ENCODE measurements at places on chromosomes 11 and 22.

DNA sequence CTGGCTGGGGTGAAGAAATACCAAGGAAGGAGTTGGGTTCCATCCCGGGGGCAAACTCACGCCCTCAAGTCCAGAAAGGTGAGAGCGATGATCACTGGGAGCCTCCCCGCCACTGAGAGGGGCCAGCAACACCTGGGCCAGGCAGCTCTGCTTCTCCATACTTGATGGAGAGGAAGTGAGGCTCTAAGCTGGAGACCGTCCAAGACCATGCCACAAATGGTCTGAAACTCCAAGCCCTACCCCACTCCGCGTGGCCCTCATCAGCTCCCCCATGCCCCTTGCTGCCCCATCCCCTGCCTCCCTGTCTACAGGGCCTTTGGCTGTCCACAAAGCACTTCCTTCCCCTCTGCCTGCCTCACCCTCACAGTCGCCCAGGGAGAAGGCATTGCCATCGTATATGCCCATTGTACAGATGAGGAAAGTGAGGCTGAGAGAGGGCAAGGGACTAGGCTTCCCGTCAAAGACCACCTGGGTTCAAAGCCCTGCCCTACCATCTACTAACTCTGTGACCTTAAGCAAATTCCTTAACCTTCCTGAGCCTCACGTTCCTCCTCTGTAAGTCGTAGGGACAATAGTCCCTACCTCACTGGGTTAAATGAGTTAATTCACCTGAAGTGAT lies 4.4 kb upstream of the PDGFB start:
- no peak for DNase-seq

- no peak for DNase-seq
These were observed 86.0 kb downstream of the C11orf87 start for GRCh38 chr11:109507836-109508561.

DNA sequence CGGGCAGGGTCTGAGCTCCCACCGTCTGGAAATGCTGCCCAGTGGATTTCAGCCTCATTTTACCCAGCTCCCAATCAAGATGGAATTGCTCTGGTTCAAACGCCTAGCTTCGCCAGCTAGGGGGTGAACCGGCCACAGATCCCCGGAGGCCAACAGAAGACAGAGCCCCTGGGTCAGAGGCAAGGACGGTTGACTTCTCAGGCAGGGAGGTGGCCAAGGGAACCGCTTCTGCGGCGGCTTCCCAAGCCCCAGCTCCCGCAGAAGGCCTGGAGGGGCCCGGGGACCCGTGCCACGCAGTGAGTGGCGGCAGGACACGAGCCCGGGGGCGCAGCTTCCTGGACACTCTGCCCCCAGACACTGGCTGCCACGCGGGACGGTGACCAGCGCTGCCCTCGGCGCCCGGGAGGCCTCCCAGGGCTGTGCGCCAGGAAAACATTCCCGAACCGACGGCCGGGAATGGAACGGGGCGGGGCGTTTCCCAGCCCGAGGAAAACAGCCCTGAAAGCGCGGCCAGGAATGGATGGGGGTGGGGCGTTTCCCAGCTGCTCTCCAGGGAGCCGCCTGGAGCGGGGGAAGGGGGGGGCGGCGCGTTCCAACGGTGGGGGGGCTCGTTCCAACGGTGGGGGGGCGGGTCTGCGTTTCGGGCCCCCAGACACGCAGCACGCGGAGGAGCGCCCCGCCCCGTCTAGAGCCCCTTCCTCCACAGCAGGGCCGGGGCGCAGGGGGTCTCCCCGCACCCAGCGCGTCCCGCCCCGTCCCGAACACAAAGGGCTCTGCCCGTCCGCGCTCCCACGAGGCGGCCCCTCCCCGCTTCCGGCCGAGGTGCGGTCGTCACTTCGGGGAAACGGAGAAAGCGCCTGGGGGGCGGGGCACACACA lies 13.5 kb upstream of the B4GALNT4 start:
- DNase-seq = peak; percentile 92

GRCh38 chr22:37661160-37661924 lies 2.8 kb downstream of the PDXP start:
- DNase-seq = no peak

- DNase-seq = no peak
These were observed 33.3 kb downstream of the ME3 start for GRCh38 chr11:86639137-86639536.

- DNase-seq = no peak
These were observed 999 bp downstream of the FGF3 start for GRCh38 chr11:69818231-69818602.

- DNase-seq = no peak
These were observed 33.4 kb downstream of the IGLL5 start for GRCh38 chr22:22920910-22921550.

DNA sequence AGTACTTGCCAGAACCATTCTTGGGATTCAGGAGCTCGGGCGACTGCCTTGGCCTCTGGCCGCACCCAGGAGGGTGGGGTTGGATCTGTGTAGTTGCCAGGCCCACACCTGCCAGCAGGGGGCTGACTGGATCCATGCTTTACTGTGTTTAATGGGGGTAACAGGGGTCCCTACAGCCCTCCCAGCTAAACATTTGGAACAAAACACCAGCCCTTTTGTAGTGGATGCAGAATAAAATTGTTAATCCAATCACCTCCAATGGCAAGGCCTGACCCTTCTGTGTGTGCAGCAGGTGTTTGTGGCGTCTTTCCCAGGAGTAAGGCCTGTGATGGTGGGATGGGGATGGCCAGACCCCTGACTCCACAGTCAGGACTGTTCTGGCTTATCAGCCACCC lies 22.5 kb downstream of the SUN2 start:
- DNase-seq = no peak

- DNase-seq = no peak
These were observed 1.3 kb downstream of the C22orf31 start for GRCh38 chr22:29060251-29060869.

GRCh38 chr11:85752201-85752889 lies 58.6 kb downstream of the SYTL2 start:
- DNase-seq = no peak

- no peak for DNase-seq
These were observed 293.2 kb downstream of the ETS1 start for GRCh38 chr11:128294001-128294670.

GRCh38 chr11:6233984-6234386 lies 451 bp downstream of the FHIP1B start:
- no peak for DNase-seq

- DNase-seq = no peak
These were observed 52.4 kb downstream of the CACNA1I start for GRCh38 chr22:39622881-39623367.

- DNase-seq = no peak
These were observed 19.5 kb downstream of the TXN2 start for GRCh38 chr22:36461665-36462649.

- DNase-seq = no peak
These were observed 33.8 kb upstream of the MUC5AC start for GRCh38 chr11:1123970-1124369.

DNA sequence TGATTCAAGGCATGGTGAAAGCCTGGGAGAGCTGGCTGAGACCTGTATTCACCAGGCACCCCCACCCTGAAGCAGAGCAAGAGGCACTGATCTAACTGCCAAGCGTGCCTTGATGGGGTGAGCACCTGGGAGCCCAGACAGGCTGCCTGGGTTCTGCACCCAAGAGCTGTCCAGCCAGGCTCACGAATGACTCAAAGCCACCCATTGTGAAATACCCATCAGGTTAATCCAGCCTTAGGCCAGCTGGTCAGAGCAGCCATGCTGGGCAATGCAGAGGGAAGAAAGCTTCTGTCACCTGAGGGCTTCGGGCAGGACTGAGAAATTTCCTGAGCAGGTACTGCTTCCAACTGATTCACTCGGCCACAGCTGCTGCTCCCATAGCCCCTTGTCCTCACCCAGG lies 22.1 kb downstream of the THOC5 start:
- DNase-seq = no peak

GRCh38 chr11:64935359-64936081 lies at the start of gene GPHA2:
Gene GPHA2, minus strand, starts transcription at chr11:64935893. Its CDS starts 433 bp downstream, at chr11:64935460.
- DNase-seq = no peak

DNA sequence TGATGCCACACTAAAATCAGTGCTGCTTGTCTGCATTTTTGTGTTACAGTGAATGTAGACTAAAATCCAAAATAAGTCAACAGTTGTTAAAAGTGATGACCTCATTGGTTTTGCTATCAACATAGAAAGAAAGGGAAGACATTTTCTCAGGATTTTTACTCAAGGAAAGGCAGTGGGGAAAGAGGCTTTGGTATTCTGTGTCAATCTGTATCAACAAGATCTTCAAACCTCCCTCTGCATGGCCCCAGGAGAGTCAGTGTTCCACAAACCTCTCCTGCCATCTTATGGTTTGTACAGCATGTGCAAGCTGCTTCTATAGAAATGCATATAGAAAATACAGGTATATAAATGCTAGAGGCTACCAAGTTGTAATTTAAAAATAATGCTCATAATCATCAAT lies 13.8 kb upstream of the OR51M1 start:
- DNase-seq = peak; percentile 44

DNA sequence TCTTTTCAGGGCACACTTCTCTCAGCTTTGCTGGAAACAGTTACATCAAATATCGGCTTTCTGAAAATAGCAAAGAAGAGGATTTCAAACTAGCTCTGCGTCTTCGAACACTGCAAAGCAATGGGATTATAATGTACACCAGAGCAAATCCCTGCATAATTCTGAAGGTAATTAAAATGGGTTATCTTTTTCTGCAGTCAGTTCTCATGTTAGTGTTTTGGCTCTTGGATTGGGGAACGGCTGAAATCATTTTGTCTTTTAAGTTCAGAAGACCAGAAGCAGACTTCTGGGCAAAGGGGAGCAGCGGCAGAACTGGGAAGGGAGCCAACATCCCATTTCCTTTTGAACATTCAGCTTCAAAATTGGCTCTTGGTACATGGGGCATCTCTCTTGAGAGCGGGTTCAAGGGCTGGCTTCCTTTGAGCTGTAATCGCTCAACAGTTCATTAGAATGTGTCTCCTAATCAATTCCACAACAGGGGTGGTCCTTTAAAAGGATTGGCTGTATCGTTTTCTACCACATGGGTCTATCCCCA lies 110.2 kb upstream of the MTNR1B start:
- DNase-seq = no peak

- no peak for DNase-seq
These were observed 72.1 kb upstream of the YWHAH start for GRCh38 chr22:31872209-31872608.

DNA sequence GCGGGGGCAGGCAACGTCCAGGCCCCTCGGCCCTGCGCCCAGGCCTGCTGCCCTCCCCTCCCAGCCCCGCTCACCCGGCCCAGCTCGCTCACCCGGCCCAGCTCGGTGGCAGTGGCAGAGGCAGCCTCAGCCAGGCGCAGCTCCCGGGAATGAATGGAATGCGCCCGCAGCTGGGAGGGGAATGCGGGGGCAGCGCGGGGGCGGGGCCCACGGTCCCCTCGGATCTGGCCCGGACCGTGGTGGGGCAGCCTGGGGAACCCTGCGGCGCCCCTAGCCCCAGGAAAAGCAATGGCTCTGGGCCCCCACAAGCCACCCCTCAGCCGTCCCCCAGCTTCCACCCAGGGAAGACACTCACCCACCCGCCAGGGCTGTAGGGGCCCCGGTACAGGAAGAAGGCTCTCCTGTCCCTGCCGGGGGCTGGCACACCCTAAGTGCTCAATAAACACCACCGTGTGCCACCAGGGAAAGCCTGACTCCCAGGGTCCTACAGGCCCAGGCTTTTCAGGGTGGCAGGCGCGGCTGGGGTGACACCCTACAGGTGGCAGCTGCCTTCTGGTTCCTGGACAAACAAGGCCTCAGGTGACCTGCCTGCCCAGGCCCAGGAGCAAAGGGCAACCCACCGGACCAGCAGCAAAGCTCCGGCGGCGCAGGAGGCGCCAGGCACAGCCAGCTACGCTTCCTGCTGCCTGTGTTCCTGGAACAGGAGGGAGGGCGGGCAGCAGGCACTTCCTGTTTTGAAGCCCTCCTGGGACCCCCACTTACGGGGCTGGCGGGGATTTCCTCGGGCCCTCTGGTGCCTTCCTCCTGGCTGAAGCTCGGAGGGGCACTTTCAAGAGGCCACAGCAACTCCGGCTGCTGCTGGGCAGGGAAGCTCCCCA lies 13.8 kb downstream of the PLXNB2 start:
- no peak for DNase-seq

DNA sequence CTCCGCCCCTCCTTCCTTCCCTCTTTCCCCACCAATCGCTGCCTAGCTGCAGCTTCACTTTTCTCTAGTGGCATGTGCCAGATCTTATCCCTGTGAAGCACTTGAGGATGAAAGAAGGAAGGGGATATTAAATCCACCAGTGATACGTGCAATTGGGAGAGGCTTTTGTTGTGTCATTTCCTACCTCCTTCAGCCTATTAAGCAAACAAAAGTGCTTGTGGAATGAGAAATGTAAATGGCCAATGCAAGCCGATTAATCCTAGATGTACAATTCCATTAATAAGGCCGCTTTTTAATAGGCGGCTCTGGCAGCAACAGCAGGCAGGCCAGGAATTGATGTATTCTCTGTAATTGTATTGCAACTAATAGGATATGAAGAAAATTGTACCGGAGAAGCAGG lies 23.3 kb downstream of the NTM start:
- no peak for DNase-seq

GRCh38 chr11:63866211-63866610 lies 27.3 kb downstream of the MARK2 start:
- DNase-seq = no peak

DNA sequence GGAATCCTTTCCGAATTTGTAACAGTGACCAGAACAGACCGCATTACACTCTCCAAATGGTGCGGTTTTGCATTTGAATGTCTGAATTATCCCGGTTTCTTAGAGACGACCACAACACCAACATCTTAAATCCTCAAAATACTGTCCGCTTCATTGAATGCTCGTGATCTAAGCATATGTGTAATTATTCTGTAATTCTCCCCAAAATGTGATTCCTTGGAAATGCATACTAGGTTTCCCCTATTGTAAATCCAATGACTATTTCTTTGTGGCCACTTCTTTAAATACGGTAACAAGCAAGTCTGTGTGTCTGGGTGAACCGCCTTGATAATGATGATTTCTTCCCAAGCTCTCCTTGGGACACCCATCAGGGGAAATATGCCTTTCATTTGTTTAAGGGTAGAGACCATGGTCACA lies 87.3 kb upstream of the DBX1 start:
- no peak for DNase-seq

DNA sequence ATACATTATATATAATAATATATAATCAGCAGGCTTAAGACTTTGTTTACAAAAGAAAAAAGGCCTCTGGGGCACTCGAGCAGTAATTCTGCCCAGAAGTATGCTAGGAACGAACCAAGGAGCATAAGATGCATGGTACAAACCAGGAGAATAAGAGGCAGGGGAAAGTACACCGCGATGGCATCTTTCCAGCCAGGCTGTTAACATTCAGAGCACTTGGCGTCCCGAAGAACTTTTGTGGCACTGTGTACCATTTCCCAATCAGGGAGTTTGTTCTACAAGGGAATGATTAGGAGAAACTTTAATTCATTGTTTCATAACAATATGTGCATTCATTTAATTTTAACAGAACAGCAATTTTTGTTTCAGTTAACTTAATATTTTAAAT lies 125.1 kb downstream of the WT1 start:
- DNase-seq = no peak
